Placental epithelial cell (primary cell): ENCODE measurements at places on chromosomes 12 and 14. TPM values are rescaled to one million over a fixed set of nuclear protein-coding genes. Genes with fewer than 3 reads are reported as not detected.

The DDN gene
- total RNA-seq: under 0.01 and 0.22 TPM in 2 replicates

The RPS6KL1 gene
- 2.1 TPM in 1 of 2 replicates, not detected in the other for total RNA-seq

The ITGA7 gene
- 0.22 and 0.39 TPM in 2 replicates for total RNA-seq

The BMAL2 gene
- total RNA-seq: 1.2 and 1.6 TPM in 2 replicates

The MANSC1 gene
- total RNA-seq: 5.1 and 6.4 TPM in 2 replicates

The RDH16 gene
- 0.39 and 0.43 TPM in 2 replicates for total RNA-seq

The BATF gene
- 7.5 and 7.7 TPM in 2 replicates for total RNA-seq

The FGF6 gene
- not detected in 2 replicates for total RNA-seq

The CREBL2 gene
- total RNA-seq: 5.1 and 12.4 TPM in 2 replicates

The SNRPF gene
- 5.5 and 8.8 TPM in 2 replicates for total RNA-seq

The WDR20 gene
- 18.7 and 21.6 TPM in 2 replicates for total RNA-seq

The STON2 gene
- total RNA-seq: 17.6 and 32.2 TPM in 2 replicates
